ENCODE measurements at places on chromosomes 7 and 10.

DNA sequence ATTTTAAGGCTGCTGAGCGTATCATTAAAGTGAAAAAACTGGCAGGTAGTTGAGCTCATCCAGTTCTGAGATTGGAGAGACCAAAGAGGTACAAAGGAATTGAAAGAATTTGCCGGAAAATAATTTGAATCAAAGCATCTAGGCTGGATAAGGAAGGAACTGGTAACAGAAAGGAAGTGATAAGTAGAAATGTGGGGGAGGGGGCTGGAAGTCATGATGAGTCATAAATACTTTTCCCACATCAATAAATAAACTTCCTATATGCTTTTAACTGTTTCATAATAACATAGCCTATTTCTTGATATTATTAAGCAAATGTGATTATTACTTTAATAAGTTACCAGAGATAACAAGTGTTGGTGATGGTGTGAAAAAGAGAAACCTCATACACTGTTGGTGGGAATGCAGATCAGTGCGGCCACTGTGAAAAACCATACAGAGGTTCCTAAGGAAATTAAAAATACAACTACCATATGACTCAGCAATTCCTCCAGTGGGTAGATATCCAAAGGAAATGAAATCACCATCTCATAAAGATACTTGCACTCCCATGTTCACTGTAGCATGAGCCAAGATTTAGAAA, 27.0 kb downstream of the ZNF438 start:
- DNase-seq = peak; percentile 54

DNA sequence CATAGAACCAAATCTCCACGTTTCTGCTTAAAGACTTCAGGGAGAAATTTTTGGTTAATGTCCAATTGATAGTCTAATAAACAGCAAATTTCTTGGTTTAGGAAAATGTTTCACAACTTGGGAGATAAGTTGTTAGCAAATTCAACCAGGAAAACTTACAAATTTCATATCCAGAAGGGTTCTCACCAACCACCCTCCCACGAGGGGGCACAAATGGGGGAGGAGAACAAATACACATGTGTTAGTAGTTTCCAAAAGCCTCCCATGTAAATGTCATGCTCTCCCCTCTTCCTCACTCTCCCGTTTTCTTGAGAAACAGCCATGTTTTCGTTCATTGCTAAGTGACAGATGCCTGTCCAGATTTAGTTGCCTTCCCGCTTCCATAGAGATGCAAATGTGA, 10.5 kb downstream of the DOCK4 start:
- DNase-seq = no peak

- DNase-seq = no peak
Measured at GRCh38 chr7:50217821-50218281, 86.7 kb upstream of the IKZF1 start.

- DNase-seq = no peak
Measured at GRCh38 chr10:14416308-14416700, 85.6 kb upstream of the FRMD4A start.

GRCh38 chr7:37173670-37174069, 275.0 kb downstream of the ELMO1 start:
- DNase-seq = no peak
